ENCODE measurements at places on chromosomes 2 and 18. TPM values are rescaled to one million over a fixed set of nuclear protein-coding genes. Genes with fewer than 3 reads are reported as not detected.

OR6B2 gene
- total RNA-seq = not detected

PARD6G gene
- total RNA-seq = 37.8 TPM

NT5DC4 gene
- total RNA-seq = not detected

GRCh38 chr2:178542569-178542968, 62.3 kb downstream of the PLEKHA3 start:
- H3K4me1 ChIP-seq = no peaks in the 10 kb centered on the region
- peaks cover 5% of the 10 kb centered on the region for H3K36me3 ChIP-seq
- no peak overlapping the region for H3K4me3 ChIP-seq
- H3K27ac ChIP-seq = no peak overlapping the region
- no peaks in the 10 kb centered on the region for H3K27me3 ChIP-seq

GRCh38 chr2:4214444-4215205, 511.2 kb downstream of the DCDC2C start:
- no peaks in the 10 kb centered on the region for H3K27me3 ChIP-seq
- no peaks in the 10 kb centered on the region for H3K36me3 ChIP-seq
- H3K4me3 ChIP-seq = no peak overlapping the region
- H3K27ac ChIP-seq = no peak overlapping the region
- H3K4me1 ChIP-seq = no peaks in the 10 kb centered on the region
- no peak for DNase-seq

- DNase-seq = no peak
- no peak overlapping the region for H3K27ac ChIP-seq
- no peak overlapping the region for H3K4me3 ChIP-seq
- H3K27me3 ChIP-seq = no peaks in the 10 kb centered on the region
- H3K36me3 ChIP-seq = no peaks in the 10 kb centered on the region
- H3K4me1 ChIP-seq = no peaks in the 10 kb centered on the region
Observed at GRCh38 chr2:45283764-45284620, 274.7 kb upstream of the SIX2 start.

DNA sequence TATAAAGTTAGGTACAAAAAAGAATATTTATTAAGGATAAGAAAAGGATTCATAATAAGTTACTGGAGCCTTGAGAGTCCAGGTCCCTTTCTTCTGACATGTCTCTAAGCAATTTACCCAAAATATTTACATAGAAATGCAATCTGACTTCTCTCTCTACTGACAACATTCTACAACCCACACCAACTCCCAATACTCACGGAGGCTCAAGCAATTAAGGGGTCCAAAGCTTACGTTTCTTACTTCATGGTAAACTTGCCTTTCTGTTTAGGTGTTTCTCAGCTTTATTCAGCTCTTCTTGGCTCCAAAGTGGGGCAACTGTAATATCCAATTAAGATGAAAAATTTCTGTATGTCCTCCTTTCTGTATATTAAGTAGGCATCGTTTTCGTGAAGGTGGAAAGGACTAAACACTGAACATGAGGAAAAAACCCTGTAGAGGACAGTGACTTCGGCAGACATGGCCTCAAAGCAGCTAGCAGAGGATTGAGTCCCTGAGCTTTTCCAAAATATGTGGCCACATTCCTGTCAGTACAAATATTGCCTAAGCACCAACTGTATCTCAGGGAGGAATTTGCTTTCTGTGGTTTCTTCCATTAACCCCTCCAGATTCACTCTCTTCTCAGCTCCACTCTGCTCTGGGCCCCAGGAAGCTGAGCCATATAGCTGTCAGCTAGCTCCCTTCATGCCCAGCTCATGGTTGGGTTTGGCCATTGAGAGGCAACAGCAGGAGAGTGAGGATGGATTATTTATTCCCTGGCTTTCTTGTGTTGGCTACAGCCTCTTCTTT, 67.9 kb upstream of the GLS start:
- H3K4me1 ChIP-seq = no peaks in the 10 kb centered on the region
- H3K36me3 ChIP-seq = no peaks in the 10 kb centered on the region
- no peaks in the 10 kb centered on the region for H3K27me3 ChIP-seq
- H3K27ac ChIP-seq = no peak overlapping the region
- H3K4me3 ChIP-seq = no peak overlapping the region

DNA sequence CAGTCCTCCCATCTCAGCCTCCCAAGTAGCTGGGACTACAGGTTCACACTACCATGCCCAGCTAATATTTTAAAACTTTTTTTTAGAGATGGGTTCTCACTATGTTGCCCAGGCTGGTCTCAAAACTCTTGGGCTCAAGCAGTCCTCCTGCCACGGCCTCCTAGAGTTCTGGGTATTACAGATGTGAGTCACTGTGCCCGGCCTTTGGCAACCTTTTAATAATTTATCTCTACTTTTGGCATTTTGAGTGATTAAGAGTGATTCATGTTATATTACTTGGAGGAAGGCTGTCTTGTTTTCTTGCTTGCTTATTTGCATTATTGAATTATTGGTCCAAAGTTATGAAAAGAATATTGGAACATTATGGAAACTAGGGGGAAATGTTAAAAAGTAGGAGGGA, 24.3 kb downstream of the NCOA1 start:
- H3K36me3 ChIP-seq = no peaks in the 10 kb centered on the region
- H3K4me3 ChIP-seq = no peak overlapping the region
- H3K27me3 ChIP-seq = no peaks in the 10 kb centered on the region
- no peak for DNase-seq

GRCh38 chr2:70460333-70460732, 93.3 kb downstream of the TGFA start:
- H3K27me3 ChIP-seq = no peaks in the 10 kb centered on the region
- H3K4me1 ChIP-seq = no peaks in the 10 kb centered on the region

DNA sequence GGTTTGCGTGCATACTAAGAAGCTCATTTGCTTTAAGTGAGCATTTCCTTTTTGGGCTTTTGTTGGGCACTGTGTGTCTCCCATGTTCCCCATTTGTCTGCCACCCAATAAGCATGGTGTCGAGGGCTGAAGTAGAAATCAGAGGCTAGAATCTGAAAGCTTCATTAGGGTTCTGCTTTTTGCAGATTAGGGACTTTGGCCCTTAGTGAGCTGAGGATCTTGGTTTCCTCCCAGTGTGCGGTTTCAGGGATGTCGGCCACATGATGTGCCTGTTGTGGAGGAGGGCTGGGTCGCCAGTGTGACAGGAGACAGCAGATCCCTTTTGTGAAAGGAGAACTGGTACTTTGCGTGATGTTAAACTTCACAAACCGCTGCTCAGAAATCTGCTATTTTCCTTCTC, 41.1 kb downstream of the PLEKHB2 start:
- no peak for DNase-seq
- no peaks in the 10 kb centered on the region for H3K4me1 ChIP-seq
- H3K36me3 ChIP-seq = no peaks in the 10 kb centered on the region
- H3K4me3 ChIP-seq = no peak overlapping the region
- H3K27ac ChIP-seq = no peak overlapping the region

Measured in esophagus squamous epithelium (tissue), 5 donors.